ENCODE measurements at places on chromosomes 3 and 15.

GRCh38 chr3:11275926-11276325, 3.7 kb downstream of the ATG7 start:
- no peak for DNase-seq

GRCh38 chr3:178184833-178185232, 351.4 kb upstream of the KCNMB2 start:
- DNase-seq: no peak

DNA sequence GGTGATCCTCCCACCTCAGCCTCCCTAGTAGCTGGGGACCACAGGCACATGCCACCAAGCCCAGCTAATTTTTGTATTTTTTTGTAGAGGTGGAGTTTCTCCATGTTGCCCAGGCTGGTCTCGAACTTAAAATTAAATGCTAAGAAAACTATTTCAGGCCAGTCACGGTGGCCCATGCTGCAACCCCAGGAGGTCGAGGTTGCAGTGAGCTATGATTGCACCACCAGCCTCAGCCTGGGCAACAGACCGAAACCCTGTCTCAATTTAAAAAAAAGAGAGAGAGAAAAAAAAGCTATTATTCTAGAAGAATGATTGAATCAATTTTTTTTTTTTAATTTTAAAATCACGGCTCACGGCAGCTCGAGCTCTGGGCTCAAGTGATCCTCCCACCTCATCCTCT, 4.7 kb downstream of the SLC51A start:
- no peak for DNase-seq

GRCh38 chr15:99962006-99962561, 228.8 kb upstream of the LYSMD4 start:
- DNase-seq: no peak

DNA sequence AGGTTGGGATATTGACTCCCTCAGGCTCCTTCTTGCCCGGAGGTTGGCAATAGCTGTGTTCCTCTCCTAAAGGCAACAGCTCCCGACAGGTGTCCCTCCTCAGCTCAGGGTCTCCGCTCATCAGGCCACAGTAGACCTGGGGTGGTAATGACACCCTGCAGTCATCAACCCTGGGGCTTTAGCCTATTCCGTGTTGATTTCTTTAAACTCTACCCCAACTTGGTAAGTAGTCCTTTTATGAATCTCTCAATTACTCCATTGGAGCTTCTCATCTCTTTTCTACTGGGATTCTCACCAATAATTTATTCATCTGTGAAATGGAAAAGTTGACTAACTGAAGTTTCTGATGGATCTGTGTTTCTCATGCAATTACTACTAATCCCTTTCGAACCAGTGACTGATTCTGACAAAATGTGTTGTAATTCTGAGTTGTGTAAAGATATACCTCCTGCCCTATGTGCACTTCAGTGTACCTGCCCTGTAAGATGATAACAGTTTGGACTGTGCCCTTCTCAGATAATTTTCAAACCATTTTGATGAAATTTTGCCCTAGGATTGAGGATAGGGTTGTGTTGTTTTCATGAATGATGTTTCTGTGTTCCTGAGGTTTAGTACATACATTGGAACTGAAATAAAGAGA, 89.7 kb downstream of the RPL39L start:
- DNase-seq: no peak

DNA sequence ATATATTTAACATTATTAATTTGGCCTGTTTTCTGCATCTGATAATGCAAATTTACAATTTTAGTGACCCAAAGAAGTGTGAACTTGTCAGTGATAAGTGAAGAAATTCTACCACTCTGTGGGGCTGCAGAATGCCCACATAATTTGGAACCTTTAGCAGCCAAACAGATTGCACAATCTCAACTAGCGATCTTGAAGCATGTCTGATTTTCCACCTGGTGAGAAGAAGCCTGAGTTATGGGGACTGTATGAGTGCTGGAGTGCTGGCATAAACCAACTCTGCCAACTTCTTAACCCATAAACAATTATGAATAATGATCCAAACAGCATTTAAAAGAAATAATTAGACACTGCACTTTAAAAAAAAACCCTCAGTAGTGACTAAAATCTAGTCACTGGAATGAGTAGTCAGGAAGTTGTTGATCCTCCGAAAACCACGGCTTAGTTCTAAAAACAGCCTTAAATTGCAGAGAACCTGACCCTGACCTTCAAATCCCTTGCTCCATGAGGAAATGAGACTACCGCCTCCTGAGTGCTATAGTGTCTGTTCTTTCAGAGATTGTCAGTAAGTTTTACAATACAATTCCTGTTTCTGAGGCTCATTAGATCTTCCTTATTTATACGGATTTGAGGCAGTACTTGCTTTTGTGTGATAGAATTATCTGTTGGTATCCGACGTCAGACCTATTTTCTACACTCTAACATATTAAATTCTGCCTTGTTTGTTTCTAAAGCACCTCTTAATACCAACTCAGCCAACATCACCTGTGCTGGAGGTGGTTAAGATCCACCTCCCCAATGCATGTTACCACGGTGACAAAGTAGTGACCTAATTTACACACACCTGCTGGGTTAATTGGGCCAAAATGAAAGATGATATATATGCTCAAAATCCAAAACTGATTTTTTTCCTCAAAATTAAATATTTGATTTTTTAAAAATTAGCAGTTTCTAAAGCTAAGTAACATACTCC, 267.7 kb downstream of the ZBTB20 start:
- DNase-seq: no peak

- no peak for DNase-seq
Measured at GRCh38 chr3:188391592-188391991, 237.6 kb downstream of the LPP start.

- no peak for DNase-seq
Measured at GRCh38 chr15:73362900-73363299, 5.9 kb downstream of the HCN4 start.

DNA sequence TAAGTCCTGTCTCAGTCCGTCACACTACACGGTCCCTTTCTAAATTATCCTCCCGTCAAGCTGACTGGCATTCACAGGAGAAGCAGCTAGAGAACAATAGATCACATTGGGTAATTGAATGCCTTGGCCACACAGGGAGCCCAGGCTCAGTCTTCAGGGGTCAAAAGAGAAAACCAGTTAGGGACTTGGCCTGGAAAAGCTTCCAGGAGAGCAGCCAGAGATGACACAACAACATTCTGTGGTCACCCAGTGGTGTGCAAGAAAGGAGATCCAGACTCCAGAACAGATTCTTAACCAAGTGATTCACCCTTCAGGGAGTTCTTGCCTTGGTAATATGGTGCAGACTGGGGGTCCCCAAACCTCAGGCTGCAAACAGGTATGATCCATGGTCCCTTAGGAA, 15.9 kb downstream of the ARHGAP31 start:
- no peak for DNase-seq

DNA sequence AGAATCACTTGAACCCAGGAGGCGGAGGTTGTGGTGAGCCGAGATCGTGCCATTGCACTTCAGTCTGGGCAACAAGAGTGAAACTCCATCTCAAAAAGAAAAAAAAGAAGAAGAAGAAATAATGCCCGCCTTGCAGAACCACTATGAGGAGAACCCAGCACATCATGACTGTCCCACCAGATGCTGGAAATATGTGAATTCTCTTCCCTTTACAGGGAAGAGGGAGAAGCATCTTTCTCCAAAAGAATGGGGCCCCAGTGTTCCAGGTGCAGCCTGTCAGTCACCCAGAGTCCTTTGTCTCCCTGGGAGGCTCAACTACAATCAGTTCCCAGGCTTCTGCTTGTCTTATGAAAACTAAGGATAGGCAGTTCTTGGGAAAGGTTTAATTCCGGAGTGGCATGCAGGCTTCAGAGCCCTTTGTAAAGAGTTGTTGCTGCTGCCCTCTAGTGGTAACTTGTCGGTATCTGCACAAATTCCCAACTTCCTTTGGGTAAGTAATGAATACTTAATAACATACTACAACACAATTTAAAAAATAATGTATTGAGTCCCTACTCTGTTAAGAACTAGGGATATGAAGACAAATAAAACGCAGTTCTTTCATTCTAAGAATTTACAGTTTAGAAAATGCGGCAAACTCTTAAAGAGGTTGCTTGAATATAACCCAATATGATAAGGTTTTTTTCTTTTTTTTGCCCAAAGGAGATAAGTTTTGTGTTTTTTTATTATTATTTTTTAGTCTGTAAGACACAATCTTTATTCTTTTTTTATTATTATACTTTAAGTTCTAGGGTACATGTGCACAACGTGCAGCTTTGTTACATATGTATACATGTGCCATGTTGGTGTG, 18.6 kb upstream of the TICRR start:
- DNase-seq: no peak

- DNase-seq: no peak
Measured at GRCh38 chr3:59052803-59053411, 3.1 kb upstream of the CFAP20DC start.

GRCh38 chr3:116259984-116260383, 185.3 kb downstream of the LSAMP start:
- no peak for DNase-seq

GRCh38 chr3:104642827-104643226, 723.9 kb upstream of the ALCAM start:
- no peak for DNase-seq

DNA sequence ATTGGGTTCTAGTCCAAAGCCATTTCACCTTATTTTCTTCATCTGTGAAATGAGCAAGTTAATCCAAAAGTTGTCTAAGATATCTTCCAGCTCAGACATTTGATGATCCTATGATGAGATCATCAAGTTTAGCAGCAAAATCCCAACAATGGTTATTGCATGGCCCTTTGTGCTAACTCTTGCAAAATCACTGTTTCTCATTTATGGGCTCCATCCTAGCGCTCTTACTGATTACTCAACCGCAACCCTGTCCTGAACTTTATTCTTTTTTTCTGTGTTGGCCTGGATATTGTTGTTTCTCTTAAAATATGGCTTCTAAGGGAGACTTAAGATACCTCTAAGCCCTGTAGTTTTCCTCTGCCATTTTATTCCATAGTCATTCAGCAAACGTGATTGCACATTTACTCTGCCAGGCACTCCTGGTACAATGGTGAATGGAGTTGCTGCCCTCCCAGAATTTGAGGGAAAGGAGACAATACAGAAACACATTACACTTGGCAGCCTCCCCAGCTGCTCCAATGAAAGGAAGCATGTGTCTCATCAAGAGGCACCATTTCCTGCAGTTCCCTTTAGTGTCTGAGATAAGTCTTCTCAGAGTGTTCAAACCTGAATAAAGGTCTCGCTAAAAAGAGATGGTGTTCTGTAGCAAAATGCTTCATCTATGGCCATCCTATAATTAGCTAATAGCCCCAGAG, 4.4 kb downstream of the GXYLT2 start:
- no peak for DNase-seq

- no peak for DNase-seq
Measured at GRCh38 chr3:176651622-176652021, 545.7 kb downstream of the TBL1XR1 start.
